ENCODE measurements at places on chromosomes 2 and 18.
A peak's percentile ranks its signal among the peaks of the same experiment; 100 is the strongest.

DNA sequence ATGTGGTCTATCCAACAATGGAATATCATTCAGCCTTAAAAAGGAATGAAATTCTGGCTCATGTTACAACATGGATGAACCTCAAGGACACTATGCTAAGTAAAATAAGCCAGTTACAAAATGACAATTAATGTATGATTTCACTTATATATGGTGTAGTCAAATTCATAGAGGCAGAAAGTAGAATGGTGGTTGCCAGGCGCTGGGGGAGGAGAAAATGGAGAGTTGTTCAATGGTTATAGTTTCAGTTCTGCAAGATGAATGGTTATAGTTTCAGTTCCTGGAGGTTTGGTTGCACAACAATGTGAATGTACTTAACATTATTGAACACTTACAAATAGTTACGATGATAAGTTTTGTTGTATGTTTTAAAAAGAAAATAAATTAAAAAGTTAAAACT is 79.2 kb upstream of the IL1R2 start:
- peak; percentile 13 for DNase-seq

DNA sequence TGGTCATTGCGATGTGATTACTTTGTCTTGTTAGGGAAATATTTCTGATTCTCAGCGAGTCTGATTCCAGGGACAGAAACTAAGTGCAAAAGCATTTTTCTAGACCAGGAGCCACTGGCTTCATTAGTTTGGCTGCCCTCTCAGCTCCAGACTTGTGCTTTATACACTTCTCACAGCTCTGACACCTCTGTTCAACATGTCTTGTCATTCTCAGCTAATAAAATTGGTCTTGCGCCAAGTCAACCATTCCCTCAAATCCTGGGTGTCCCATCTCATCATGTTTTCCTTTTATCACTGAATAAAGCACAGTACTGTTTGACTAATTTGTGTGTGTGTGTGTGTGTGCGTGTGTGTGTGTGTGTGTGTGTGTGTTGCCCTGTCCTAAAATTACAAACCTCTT is 215.5 kb upstream of the EPHA4 start:
- DNase-seq: no peak

GRCh38 chr2:124264551-124265091 is 239.5 kb downstream of the CNTNAP5 start:
- no peak for DNase-seq

- no peak for DNase-seq
Measured at GRCh38 chr2:239993291-239993690, 31.9 kb downstream of the NDUFA10 start.

DNA sequence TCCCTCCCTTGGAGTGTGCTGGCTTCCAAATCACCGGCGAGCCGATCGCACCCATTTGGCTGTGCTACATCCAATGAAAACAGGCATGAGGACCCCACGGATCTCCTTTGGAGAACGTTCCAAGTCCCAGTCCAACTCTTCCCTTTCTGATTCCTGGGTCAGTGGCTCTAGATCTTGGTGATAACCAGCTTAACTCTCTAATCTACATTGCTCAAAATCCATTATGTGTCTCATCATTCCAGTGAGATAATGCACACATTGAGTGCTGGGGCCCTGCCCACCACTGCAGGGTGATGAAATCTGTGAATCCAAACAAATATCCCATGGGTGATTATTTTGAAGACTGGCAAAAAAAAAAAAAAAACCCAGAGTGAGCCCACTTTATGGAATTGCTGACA is 232.7 kb upstream of the COPS8 start:
- no peak for DNase-seq

DNA sequence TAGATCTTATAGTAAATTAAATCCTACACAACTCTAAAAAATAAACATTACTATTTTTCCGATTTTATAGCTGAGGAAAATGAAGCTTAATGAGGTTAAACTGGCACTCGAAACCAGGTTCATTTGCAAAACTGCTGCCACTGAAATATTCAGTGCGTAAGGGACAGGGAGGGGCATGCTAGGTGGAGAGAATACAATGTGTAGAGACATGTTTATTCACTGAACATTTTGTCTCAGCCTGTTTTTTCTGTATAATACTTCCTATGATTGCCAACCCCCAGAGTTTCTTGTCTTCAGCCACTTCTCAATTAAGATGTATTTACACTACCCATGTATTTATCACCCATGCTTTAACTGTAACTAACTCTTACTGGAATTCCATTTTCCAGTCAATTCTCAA is 31.6 kb upstream of the ZNF804A start:
- no peak for DNase-seq

- DNase-seq: no peak
Measured at GRCh38 chr2:235770909-235771820, 277.3 kb downstream of the AGAP1 start.

DNA sequence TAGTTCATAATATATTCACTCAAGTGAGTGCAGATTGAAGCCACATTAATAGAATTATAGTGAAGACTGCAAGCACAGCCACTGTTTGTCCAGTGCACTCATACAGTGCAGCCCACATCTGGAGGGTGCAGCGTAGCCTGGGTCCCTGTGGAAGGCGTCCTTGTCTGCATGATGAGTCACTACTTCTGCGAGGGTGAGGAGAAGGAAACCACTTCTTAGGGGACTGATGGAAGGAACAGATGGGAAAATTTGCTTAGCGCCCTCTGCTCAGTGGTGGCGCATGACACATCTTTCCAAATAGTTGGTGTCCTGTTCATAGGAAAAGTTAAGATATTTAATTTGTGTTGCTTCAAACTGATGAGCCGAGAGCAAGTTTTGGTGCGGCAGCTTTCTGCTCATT is 330.4 kb upstream of the SMIM21 start:
- DNase-seq: no peak

DNA sequence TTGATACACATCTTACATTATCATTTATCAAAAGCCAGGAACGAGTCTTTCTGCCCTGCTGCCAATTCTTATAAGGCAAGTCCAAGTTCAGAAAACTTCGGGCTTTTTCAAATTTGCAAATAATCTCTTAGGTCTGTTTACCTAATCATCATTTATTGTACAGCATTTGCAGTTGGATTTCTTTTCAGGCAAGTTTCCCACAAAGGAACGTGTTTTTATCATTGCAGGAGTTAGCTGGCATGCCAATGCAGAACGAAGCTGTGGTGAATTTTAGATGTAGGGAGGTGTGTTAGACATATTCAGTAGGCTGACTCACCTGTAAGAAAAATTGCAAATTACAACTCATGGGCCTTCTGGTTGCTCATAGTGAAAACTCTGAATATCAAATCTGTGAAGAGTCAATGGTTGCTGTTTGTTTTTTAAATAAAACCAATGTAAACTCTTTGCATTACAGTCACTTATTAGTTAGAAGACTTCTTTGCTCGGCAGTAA is 209.6 kb downstream of the SRBD1 start:
- DNase-seq: no peak

DNA sequence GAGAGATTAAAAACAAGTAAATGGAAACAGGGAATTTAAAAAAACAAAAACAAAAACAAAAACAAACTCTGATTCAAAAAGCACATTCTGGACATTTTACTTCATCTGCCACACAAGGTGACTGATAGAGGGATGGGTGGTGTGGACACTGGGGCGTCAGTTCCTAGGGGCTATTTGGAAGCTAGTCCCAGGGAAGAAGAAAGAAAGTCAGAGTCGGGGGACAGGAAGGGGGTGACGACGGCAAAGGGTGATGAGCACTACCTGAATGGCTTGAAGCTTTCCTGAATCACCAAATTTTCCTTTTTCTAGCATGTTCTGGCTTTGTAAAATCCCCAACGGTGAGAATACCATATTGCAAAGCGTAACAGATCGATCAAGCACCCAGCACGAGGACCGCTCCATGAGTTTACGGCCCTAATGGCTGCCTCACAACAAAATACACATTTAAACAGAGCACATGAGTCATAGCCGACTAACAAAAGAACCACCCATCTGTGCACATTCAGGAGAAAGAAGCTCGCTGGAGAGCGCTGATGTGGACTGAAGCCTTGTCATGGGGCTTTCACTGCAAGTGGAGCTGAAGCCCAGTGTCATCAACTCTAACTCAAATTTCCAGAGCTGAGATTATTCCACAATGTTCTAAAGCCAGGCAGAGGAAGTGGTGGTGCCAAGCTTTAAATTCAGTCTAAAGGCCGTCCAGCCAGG is 178.9 kb downstream of the LNPK start:
- DNase-seq: no peak

- no peak for DNase-seq
Measured at GRCh38 chr2:176093145-176093897, 800 bp downstream of the HOXD13 start.

DNA sequence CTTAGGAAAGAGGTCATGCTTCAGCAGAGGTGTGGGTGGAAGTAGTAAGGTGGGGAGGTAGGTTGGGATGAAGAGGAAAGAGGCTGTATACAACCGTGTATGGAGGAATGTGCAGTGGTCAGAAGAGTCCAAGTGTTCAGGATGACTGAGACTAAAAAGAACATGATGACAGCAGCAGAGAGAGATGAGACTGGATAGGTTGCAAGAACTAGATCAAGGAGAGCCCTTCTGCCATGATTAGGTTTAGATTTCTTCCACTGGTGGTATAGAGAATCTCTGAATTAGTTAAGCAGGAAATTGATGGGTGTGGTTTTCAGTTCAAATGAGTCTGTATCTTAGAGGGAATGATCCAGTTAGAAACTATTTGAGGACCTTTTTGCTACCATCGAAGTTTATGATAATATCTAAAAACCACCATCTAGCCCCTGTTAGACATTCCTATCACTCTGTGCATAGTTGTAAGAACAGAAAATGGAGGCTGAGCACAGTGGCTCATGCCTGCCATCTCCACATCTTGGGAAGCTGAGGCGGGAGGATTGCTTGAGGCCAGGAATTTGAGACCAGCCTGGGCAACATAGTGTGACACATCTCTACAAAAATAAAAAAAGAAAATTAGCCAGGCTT is 221.0 kb downstream of the LTBP1 start:
- DNase-seq: no peak

GRCh38 chr2:20781656-20782265 is 41.1 kb downstream of the LDAH start:
- no peak for DNase-seq

DNA sequence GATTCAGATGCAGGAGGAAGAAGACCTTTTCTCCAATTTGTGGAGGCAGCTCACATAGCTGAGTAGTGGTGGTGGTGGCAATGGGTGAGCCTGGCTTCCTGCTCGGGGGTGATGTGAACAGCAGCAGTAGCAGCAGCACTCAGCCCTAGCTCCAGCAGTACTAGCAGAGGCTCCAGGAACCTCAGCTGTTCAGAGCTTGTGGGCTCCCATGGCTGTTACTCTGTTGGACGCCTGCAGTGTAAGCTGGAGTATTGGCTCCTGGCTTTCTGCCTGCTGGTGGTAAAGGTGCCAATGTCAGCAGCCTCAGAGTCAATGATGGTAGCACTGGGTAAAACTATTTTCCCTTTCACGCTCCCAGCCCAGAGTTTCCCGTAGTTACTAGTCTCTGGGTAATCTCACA is 3.1 kb upstream of the SEH1L start:
- DNase-seq: no peak

DNA sequence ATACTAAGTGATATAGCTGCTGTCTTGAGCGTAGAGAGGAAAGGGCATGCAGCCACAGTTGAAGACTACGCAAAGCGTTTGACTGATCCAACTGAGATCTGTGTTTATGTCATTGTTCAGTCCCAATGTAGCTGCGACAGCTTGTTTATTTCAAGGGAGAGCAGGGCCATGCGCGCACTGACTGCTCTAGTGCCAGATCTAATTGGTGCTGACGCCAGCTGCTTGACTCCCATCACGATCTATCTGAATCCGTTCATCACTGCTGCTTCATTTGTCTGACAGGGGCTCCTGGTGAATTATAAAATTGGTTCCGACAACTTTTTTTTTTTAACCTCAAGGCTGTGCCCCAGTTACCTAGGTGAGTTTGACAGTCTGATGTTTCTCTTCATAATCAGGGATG is 75.7 kb downstream of the CHST9 start:
- DNase-seq: no peak

GRCh38 chr2:9287400-9288045 is 80.9 kb downstream of the ASAP2 start:
- DNase-seq: no peak

DNA sequence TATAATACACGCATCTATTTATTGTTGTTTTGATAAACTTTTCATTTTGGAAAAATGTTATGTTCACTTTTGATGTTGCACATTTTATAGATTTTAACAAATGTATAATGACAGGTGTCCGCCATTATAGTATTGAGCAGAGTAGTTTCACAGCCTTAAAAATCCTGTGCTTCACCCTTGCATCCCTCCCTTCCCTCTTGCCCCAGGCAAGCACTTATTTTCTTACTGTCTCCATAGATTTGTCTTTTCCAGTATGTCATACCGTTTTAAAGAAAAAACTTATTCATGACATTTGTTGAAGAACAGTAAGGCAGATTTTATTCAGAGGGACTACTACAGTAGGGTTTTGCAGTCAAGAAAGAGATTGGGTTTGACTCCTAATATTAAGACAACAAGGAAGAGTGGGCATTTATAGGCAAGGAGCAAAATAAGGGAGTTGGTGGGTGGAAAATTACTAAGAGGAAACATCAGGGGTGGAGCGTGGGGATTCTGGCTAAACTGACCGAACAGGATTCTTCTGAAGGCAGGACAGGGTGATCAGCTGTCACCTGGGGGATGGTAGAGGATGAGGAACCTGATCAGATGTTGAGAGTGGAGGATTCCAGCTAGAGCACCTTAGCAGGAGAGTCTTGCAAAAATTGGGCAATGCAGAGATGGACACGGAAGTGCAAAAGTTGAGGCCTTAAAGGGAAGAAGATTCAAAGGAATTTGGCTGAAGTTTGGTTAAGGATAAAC is 108.8 kb downstream of the NCK2 start:
- no peak for DNase-seq

DNA sequence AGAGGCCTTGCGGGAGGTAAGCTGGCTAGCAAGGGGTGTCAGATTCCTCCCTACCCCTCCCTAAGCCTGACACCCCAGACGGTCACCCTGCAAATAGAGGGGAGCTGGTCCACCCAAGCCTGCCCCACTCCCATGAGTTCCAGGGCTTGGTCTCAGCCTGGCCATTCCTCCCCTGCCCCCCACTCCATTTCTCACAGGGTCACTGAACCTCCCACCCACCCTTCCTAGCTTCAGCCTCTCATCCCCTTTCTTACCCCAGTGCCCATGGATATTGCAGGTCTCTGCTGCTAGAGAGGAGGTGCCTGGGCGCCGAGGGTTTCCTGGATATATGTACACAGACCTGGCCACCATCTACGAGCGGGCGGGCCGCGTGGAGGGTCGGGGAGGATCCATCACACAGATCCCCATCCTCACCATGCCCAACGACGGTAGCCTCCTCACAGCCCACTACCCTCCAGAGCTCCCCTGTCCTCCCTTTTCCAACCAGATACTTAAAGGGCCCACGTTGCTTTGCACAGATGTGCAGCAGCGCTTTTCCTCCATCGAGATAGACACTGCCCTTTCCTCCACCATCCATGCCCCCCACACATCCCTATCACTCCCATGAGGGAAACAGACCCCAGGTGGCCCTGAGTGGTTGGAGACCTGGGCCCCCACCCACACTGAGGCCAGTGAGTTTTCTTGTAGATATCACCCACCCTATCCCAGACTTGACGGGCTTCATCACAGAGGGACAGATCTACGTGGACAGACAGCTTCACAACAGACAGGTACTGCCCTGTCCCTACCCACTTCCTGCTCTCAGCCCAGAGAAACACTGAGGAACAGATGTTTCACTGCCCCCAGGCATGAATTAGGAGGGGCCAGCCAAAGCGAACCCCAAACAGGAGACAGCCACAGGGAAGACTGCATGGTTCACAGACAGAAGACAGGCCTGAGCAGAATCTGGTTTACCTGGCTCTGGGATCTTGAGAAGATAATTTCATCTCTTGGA is 15.2 kb upstream of the ANKRD53 start:
- no peak for DNase-seq

- no peak for DNase-seq
Measured at GRCh38 chr2:240636563-240637115, 11.4 kb downstream of the GPR35 start.

GRCh38 chr2:175606010-175606841 is 395.8 kb downstream of the LNPK start:
- DNase-seq: no peak
